ENCODE measurements at places on chromosomes 5 and 9. TPM values are rescaled to one million over a fixed set of nuclear protein-coding genes. Genes with fewer than 3 reads are reported as not detected.

Gene MAP1B
- total RNA-seq = 0.18 TPM

Gene LHFPL2
- total RNA-seq = 0.18 TPM

Gene EPB41L4B
- total RNA-seq = 0.51 TPM

Gene DBH
- total RNA-seq = not detected

Gene ANKRD18B
- total RNA-seq = 0.48 TPM

Gene ATP10B
- not detected for total RNA-seq

GRCh38 chr5:132495667-132496190 is 5.2 kb upstream of the IRF1 start:
- peak; percentile 81 for DNase-seq

DNA sequence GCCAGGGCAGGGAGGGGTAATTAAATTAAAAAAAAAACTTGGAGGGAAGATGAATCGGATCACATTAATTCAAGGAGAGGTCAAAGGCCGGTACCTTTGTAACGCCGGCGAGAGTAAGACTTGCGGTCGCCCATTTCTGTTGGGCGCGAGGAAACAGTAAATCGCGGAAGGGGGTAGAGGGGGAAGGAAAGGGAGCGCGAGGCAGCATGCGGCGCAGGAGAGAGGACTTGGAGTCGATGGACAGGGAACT is 324 bp upstream of the RGMB start:
- DNase-seq = no peak

- DNase-seq = no peak
Observed at GRCh38 chr5:122704247-122705036, 70.4 kb upstream of the SNX2 start.

GRCh38 chr5:180313677-180314505 is 22.0 kb upstream of the MAPK9 start:
- no peak for DNase-seq

- DNase-seq = no peak
Observed at GRCh38 chr9:38419181-38419580, 5.1 kb downstream of the IGFBPL1 start.

DNA sequence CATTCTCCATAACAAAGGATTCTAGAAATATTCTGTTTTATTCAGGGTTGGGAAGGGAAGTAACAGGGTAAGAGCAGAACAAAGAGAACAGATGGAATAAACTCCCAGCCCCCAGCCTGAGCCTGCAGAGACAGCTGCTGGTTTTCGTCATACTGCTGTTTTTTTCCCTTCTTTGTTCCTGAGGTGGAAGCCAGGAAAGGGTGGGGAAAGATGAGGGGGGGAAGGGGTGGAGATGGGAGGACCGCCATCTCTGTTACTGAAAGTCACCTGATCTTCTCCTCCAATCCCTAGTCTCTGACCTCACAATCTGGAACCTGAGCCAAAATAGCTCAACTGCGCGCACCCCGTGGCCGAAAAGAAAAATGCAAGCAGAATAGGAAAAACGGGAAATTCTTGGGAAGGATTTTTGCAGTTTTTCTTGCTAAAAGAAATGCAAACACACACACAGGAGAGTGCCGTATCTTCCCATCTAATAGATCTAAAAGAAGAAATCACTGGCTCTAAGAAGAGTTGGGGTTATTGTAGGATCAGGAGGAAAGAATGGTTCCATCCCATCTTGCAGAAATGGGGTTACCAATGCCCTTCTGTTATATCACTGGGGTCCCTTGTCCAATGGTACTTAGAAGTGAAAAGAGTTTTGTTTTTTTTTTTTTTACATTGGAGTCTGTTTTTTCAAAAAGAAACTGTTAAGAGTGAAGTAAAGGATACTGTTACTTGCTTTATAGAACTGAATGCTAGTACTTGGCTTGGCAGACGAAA is 57.9 kb downstream of the DIAPH1 start:
- DNase-seq = no peak

- no peak for DNase-seq
Observed at GRCh38 chr5:138338411-138339090, 485 bp downstream of the FAM53C start.
